ENCODE measurements at places on chromosomes 2 and 18. TPM values are rescaled to one million over a fixed set of nuclear protein-coding genes. Genes with fewer than 3 reads are reported as not detected.

HOXD12 gene
- total RNA-seq: not detected

CDH19 gene
- not detected for total RNA-seq

TMEM178A gene
- 2.8 TPM for total RNA-seq

- H3K36me3 ChIP-seq: no peaks in the 10 kb centered on the region
- no peak for DNase-seq
- no peaks in the 10 kb centered on the region for H3K27me3 ChIP-seq
Observed at GRCh38 chr18:6021306-6022073, 126.2 kb upstream of the TMEM200C start.

- H3K4me1 ChIP-seq: peaks cover 93% of the 10 kb centered on the region
- peak overlapping the region; percentile 51 for H3K27ac ChIP-seq
- peak; percentile 51 for DNase-seq
- no peaks in the 10 kb centered on the region for H3K27me3 ChIP-seq
- H3K4me3 ChIP-seq: no peak overlapping the region
- no peaks in the 10 kb centered on the region for H3K36me3 ChIP-seq
Observed at GRCh38 chr18:25279133-25279532, 72.8 kb downstream of the ZNF521 start.

GRCh38 chr2:46872902-46873603, 42.6 kb downstream of the MCFD2 start:
- no peaks in the 10 kb centered on the region for H3K27me3 ChIP-seq
- H3K36me3 ChIP-seq: no peaks in the 10 kb centered on the region
- peak overlapping the region; percentile 44 for H3K27ac ChIP-seq
- no peak overlapping the region for H3K4me3 ChIP-seq

DNA sequence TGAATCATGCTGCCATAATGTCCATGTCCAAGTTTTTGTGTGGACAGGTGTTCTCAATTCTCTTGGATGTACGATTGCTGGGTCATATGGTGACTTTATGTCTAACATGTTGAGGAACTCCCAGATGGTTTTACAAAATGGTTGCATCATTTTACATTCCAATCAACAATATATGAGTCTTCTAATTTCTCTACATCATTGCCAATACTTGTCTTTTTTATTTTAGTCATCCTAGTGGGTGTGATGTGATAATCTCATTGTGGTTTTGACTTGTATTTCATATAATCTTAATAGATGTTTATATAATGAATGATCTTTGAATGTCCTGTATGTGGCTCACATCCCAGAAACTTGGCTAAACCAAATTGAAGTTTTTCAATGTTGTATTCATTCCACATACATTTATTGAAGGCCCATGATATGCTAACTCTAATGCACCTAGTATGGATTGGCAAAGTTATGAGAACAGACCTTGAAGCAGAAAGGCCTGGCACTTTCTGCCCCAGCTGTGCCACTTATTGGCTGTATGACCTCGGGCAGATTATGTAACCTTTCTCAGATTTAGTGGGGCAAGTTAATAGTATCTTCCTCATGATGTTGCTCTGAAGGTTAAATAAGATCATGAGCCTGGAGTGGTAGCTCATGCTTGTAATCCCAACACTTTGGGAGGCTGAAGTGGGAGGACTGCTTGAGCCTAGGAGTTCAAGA, 205.4 kb downstream of the RAB3GAP1 start:
- H3K36me3 ChIP-seq: no peaks in the 10 kb centered on the region
- H3K4me3 ChIP-seq: no peak overlapping the region
- no peaks in the 10 kb centered on the region for H3K27me3 ChIP-seq
- DNase-seq: no peak
- no peak overlapping the region for H3K27ac ChIP-seq
- H3K4me1 ChIP-seq: no peaks in the 10 kb centered on the region

DNA sequence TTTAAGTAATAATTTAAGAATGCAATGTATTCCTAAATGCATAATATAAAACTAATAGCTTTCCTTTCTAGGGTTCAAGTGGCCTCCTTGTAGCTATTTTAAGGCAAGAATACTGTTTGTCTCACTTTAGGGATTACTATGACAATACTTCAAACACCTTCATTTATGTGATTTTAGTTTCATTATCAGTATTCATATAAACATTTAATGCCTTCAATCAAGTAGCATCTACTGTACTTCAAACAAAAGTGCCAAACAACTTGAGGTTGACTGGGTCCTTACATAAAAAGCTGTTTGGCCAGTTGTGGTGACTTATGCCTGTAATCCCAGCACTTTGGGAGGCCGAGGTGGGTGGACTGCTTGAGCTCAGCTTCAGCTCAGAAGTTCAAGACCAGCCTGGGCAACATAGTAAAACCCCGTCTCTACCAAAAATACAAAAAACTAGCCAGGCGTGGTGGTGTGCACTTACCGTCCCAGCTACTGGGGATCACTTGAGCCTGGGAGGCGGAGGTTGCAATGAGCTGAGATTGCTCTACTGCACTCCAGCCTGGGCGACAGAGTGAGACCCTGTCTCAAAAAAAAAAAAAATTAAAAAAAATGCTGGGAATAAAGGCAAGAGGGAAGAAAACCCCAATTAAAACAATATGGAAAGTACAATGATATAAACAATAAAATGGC, 9.3 kb downstream of the MEX3C start:
- peaks cover 21% of the 10 kb centered on the region for H3K4me1 ChIP-seq
- H3K36me3 ChIP-seq: peaks cover 2% of the 10 kb centered on the region
- DNase-seq: no peak
- no peak overlapping the region for H3K27ac ChIP-seq
- H3K4me3 ChIP-seq: no peak overlapping the region
- no peaks in the 10 kb centered on the region for H3K27me3 ChIP-seq

GRCh38 chr2:85511008-85511811, 27.8 kb upstream of the MAT2A start:
- no peaks in the 10 kb centered on the region for H3K36me3 ChIP-seq
- no peak overlapping the region for H3K4me3 ChIP-seq
- peaks cover 5% of the 10 kb centered on the region for H3K4me1 ChIP-seq
- DNase-seq: peak; percentile 75

- H3K27me3 ChIP-seq: no peaks in the 10 kb centered on the region
- H3K27ac ChIP-seq: no peak overlapping the region
- DNase-seq: no peak
- H3K4me3 ChIP-seq: no peak overlapping the region
- H3K4me1 ChIP-seq: no peaks in the 10 kb centered on the region
Observed at GRCh38 chr2:240165661-240166060, 25.2 kb upstream of the OTOS start.

GRCh38 chr18:34809451-34810072, 99.5 kb downstream of the DTNA start:
- no peaks in the 10 kb centered on the region for H3K36me3 ChIP-seq
- H3K27me3 ChIP-seq: no peaks in the 10 kb centered on the region
- H3K4me1 ChIP-seq: no peaks in the 10 kb centered on the region
- H3K27ac ChIP-seq: no peak overlapping the region
- DNase-seq: peak; percentile 31

GRCh38 chr2:174325373-174326160, 9.2 kb upstream of the SP9 start:
- peaks cover 67% of the 10 kb centered on the region for H3K27me3 ChIP-seq
- peaks cover 8% of the 10 kb centered on the region for H3K4me1 ChIP-seq
- H3K4me3 ChIP-seq: no peak overlapping the region
- H3K27ac ChIP-seq: no peak overlapping the region
- no peaks in the 10 kb centered on the region for H3K36me3 ChIP-seq

DNA sequence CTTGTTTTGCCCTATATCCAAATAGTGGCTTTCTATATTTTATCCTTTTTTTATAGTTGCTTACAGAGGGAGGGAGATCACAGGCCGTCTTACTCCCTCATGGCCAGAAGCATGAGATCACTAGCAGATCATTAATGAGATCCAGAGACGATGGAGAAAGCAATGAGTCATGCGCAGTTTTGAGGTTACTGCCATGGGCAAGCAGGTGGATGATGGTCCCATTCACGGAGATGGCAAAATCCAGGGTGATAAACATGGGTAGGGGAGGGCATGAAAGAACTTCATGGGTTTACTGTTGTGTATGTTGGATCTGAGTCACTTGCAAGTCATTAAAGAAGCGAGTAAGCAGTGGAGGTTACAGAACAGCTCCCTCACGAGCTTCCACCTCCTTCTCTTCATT, 60.4 kb downstream of the C18orf63 start:
- H3K36me3 ChIP-seq: no peaks in the 10 kb centered on the region
- DNase-seq: no peak

- H3K27ac ChIP-seq: no peak overlapping the region
- H3K36me3 ChIP-seq: no peaks in the 10 kb centered on the region
- no peak for DNase-seq
- H3K27me3 ChIP-seq: no peaks in the 10 kb centered on the region
Observed at GRCh38 chr18:45104049-45104395, 423.3 kb downstream of the SETBP1 start.

- no peaks in the 10 kb centered on the region for H3K4me1 ChIP-seq
- H3K27me3 ChIP-seq: no peaks in the 10 kb centered on the region
- H3K4me3 ChIP-seq: no peak overlapping the region
- no peaks in the 10 kb centered on the region for H3K36me3 ChIP-seq
- H3K27ac ChIP-seq: no peak overlapping the region
Observed at GRCh38 chr2:106272216-106272807, 78.2 kb upstream of the UXS1 start.

DNA sequence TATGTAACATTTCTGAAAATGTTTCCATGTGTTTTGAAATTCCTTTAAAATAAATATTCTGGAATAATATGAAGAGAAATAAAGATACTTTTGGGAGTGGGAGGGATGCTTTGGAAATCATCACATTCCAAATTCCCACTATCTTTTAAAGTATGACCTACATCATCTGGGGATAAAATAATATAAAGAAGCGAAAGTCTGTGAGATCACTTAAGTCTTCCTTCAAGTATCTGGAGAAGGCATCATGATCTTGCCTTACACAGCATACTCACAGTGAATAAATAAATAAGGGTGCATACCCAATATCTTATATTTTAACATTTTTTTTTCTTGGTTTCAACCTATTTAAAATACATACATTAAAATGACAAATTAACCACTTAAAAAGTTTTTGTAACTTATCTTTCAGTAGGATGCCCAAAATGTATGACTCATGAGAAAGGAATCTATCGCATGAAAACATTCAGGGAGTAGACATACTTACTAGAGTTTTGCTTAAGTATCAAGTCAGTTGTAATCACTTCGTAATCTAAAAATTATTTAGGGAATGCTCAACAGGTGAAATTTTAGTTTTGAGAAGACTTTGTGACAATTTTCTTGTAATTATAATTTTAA, 248.3 kb upstream of the COL3A1 start:
- peak; percentile 43 for DNase-seq
- no peak overlapping the region for H3K27ac ChIP-seq
- no peak overlapping the region for H3K4me3 ChIP-seq
- no peaks in the 10 kb centered on the region for H3K27me3 ChIP-seq
- H3K4me1 ChIP-seq: peaks cover 2% of the 10 kb centered on the region

Measured in endothelial cell of umbilical vein (primary cell).